GM12878 (cell line): ENCODE measurements at places on chromosomes 5 and 9. TPM values are rescaled to one million over a fixed set of nuclear protein-coding genes. Genes with fewer than 3 reads are reported as not detected.

GRCh38 chr5:67051164-67051563 is 145.4 kb downstream of the CD180 start:
- DNase-seq = no peak

DNA sequence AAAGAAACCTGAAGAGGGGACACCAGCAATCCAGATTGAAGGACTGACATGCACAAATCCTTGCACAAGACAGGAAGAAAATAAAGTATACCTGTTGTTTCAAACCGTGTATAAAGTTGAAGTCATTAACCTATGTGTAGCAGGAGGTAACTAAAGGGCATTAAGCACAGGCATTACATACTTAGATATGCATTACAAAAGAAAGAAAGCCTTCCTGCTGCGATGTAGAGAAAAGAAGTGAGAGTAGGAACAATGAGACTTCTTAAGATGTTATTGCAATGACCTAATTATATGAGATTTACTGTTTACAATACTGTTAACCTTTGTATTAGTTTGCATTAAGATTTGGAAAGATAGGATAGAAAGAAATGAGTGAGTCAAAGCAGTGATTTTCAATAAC is 308.9 kb upstream of the PTPRD start:
- no peak for DNase-seq

GRCh38 chr9:37444890-37445289 is 20.4 kb downstream of the ZBTB5 start:
- DNase-seq = no peak

- DNase-seq = no peak
Observed at GRCh38 chr9:132040808-132041207, 38.9 kb downstream of the MED27 start.

DNA sequence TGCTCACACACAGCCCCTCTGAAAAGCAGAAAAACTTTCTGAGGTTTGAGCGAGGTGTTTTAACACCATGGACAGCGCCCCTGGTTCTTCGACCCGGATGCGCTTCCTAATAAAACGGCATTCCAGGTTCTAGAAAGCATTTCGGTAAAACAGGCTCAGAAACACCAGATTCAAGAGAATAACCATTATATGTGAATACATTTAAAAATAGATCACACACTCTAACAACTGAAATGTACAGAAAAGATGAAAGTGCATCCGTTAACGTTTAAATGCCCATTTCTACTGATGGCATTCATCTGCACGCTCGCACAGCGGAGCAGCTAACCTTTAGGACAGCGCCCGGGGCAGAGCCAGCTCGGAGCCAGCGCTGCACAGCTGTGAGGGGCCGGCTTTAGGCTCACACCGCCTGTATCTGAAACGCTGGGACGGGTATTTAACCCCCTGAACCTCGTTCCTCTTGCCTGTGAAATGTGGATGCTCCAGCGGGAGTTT is 26.3 kb upstream of the TENT4A start:
- no peak for DNase-seq

- no peak for DNase-seq
Observed at GRCh38 chr5:73781107-73781768, 155.2 kb downstream of the ARHGEF28 start.

- no peak for DNase-seq
Observed at GRCh38 chr9:8014997-8015682, 215.6 kb upstream of the DMAC1 start.

GRCh38 chr5:21419383-21419782 is 1431.4 kb upstream of the CDH18 start:
- no peak for DNase-seq

- no peak for DNase-seq
Observed at GRCh38 chr9:84636436-84636835, 33.1 kb upstream of the NTRK2 start.

DNA sequence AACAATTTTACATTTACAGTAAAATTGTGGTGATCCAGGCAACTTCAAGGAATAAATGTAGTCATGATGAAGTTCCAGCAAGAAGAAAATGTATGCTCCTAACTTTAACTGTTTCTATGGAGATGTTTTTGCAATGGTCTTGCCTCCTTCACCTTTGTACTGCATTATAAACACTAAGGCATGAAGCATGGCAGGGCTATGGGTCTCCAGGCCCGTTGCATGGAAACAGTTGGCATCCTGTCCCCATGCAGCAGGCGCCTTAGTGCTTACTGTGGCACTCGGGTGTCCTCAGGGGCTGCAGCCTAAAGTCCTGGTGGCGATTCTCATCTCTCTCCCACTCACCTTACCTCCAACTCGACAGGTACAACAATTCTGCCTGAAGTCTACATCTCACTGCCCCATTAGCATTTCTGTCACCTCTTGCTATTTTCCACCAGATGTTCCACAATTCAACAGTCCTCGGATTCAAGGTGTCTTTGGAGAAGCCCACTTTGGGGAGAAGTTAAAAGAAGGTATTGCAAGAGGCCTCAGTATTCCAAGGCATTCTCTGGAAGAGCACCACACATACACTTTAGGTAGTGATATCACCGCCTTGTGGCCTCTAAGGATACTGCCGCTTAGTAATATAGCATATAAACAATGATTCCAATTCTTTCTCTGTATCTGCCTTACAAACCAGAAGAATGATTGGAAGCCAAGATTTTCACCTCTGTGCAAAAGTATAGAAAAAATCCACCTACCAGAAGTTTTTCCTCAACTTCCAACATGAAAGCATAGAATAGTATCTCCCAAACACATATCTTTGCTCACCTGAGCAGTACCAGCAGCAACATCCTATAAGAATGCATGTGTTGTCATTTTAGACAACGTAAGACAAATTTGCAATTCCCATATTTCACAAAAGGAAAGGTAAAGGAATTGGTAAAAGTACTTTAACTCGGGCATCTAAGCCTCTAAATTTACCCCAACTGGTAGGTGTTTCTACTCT is 5.1 kb downstream of the LIFR start:
- DNase-seq = no peak

DNA sequence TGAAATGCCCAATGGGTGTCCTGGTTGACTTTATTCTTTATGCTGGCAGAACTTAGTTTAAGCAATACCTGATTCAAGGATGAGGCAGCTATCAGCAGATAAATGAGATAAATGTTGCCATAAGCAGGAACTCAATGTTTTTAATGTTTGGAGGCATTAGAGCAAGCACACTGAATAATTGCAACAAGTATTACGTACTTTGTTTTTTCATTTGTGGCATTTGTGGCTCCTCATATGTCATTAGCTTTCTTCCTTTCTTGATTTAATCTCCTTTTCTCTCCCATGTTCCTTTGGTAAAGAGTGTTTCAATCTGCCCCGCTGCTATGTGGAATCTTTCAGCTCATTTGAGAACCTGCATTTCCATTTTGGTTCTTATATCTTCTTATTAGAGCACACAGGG is 6.4 kb upstream of the NR3C1 start:
- DNase-seq = no peak

- DNase-seq = no peak
Observed at GRCh38 chr5:51278539-51278938, 104.7 kb upstream of the ISL1 start.

GRCh38 chr5:74956278-74956677 is 90.1 kb upstream of the FAM169A start:
- no peak for DNase-seq

- no peak for DNase-seq
Observed at GRCh38 chr5:180990086-180990881, 1.6 kb downstream of the BTNL3 start.

GRCh38 chr5:76404223-76405211 is 1.4 kb downstream of the IQGAP2 start:
- DNase-seq = peak; percentile 60

DNA sequence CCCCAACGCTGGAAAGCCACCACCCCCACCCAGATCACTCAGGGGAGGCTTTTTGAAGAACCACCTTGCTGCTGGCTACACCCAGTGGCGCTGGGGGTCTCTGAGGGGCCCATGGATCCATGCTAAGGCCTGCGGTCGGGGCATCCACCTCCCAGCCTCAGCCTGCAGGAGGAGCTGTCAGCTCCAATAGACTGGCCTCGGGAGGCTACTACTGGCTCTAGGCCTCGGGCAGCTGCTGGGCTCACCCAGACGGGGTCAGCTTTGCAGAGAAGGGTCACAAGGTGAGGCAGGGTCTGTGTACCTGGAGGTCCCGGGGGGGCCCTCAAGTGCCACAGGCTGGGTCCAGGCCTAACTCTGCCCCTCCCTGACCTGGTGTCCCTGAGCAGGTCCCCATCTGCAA is 193.7 kb downstream of the OLFM1 start:
- DNase-seq = no peak

DNA sequence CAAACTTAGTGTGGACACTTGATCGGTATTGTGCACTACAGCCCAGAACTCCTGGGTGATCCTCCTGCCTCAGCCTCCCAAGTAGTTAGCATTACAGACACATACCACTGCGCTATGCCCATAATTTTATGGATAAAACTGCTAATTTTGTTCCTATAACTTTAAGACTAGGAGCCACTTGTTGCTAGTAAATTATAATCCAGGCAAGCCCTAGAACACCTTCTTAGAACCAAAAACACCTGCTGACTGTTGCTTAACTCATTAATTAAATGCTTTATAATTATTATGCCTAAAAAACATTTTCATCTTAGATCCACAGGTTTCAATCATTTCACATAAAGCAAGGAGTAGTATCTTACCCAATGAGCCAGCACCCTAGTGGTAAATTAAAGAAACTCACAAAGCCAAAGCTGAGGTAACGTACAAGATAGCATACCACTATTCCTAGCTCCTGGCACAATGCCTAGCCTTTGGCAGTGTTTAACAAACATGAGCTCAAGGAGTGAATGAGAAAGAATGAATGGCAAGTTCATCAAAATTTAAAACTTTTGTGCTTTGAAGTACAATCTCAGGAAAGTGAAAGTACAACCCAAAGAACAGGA is 5.4 kb downstream of the MRPS27 start:
- no peak for DNase-seq

- no peak for DNase-seq
Observed at GRCh38 chr5:150278046-150278730, 11.4 kb downstream of the CAMK2A start.

DNA sequence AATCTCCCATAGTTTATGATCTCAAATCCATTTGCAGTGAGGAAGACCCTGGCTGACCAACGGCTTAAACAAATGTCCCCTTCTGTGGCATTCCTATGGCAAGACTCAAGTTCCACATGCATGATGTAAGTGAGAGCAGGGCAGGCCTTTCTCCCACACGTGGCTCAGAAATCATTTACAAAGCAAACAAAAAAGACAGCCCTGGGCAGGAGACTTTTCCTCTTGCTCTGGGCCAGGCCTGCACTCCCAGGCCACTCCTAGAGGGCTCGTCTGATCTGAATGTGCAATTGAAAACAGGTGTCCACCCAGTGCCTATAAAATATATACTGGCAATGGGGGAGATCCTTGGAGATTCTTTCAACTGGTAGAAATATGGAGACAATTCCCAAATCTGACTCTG is 123.1 kb downstream of the DMRT2 start:
- DNase-seq = no peak

DNA sequence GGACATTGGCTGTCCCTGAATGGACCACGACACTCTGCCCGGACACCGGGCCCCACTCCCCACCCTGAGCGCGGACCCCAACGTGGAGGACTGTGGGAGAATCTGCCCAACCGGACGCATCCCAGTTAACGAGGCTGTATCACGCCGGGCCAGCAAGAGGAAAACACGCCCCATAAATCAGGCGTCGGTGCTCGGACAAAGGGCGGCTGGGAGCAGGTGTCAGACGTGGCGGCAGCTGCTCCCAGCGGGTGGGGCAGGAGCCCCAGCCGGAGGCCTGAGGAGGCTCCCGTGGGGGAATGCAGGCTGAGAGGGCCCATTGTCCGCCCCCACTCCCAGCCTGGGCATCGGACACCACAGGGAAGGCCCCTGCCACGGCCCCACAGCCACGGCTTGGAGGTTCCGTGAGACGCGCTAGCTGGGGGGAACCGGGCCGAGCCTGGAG is 19.2 kb downstream of the NOTCH1 start:
- no peak for DNase-seq

GRCh38 chr5:68283766-68284165 is 68.2 kb downstream of the PIK3R1 start:
- no peak for DNase-seq

GRCh38 chr5:31459594-31459993 is 72.3 kb downstream of the DROSHA start:
- DNase-seq = no peak

DNA sequence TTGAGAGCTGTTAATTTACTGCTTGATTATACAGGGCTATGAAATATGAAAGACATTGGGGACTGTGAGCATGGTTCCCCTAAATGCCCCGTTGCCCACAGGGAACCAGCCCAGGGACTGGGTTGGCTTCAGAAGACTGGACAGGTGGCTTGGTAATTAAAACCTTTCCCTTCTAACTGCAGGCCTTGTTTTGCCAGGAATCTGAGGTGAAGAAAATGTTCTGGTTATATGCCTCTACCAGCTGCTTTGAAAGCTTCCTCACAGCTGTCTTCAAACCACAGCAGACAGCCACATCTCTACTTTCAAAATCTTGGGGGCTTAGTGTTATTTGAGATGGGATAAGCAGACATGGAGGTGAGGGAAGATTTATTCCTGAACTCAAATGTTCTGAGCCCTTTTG is 153.3 kb upstream of the SPRY4 start:
- no peak for DNase-seq

GRCh38 chr5:14787801-14788579 is 83.6 kb downstream of the ANKH start:
- DNase-seq = no peak

DNA sequence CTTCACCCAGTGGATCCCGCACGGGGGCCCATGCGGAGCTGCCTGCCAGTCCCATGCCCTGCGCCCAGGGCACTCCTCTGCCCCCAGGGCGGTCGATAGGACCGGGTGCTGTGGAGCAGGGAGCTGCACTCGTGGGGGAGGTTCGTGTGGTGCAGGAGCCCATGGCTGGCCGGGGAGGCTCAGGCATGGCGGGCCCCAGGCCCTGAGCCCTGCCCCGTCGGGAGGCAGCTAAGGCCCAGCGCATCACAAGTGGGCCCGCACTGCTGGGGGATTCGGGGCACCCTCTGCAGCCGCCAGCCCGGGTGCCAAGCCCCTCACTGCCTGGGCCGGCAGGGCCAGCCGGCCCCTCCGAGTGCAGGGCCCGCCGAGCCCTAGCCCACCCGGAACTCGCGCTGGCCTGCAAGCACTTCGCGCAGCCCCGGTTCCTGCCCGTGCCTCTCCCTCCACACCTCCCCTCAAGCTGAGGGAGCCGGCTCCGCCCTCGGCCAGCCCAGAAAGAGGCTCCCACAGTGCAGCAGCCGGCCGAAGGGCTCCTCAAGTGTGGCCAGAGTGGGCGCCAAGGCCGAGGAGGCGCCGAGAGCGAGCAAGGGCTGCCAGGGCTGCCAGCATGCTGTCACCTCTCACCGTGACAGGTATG is 221.1 kb upstream of the RORB start:
- DNase-seq = no peak

CSF1R gene
- 0.47 and 0.70 TPM in 2 replicates for polyA plus RNA-seq

LCN15 gene
- polyA plus RNA-seq = 0.50 and 0.67 TPM in 2 replicates

SLIT3 gene
- not detected in 2 replicates for polyA plus RNA-seq

INSL4 gene
- polyA plus RNA-seq = not detected in 2 replicates

OR13F1 gene
- not detected in 2 replicates for polyA plus RNA-seq

TMEM252 gene
- polyA plus RNA-seq = not detected in 2 replicates

WDR5 gene
- polyA plus RNA-seq = 42.7 and 43.4 TPM in 2 replicates

C1QTNF2 gene
- polyA plus RNA-seq = not detected in 2 replicates

LCN2 gene
- polyA plus RNA-seq = not detected in 2 replicates

MAMDC4 gene
- 1.3 and 2.0 TPM in 2 replicates for polyA plus RNA-seq

UBE2QL1 gene
- not detected in 2 replicates for polyA plus RNA-seq

DRD1 gene
- not detected in 2 replicates for polyA plus RNA-seq

GAS1 gene
- not detected in 2 replicates for polyA plus RNA-seq

ASPN gene
- polyA plus RNA-seq = 0.47 TPM in 1 of 2 replicates, not detected in the other

DMGDH gene
- 0.44 TPM in 1 of 2 replicates, not detected in the other for polyA plus RNA-seq

CACNA1B gene
- polyA plus RNA-seq = not detected in 2 replicates

HTR1A gene
- not detected in 2 replicates for polyA plus RNA-seq

PSIP1 gene
- 263 and 299 TPM in 2 replicates for polyA plus RNA-seq
